ENCODE measurements at places on chromosomes 1 and 21. TPM values are rescaled to one million over a fixed set of nuclear protein-coding genes. Genes with fewer than 3 reads are reported as not detected.

DNA sequence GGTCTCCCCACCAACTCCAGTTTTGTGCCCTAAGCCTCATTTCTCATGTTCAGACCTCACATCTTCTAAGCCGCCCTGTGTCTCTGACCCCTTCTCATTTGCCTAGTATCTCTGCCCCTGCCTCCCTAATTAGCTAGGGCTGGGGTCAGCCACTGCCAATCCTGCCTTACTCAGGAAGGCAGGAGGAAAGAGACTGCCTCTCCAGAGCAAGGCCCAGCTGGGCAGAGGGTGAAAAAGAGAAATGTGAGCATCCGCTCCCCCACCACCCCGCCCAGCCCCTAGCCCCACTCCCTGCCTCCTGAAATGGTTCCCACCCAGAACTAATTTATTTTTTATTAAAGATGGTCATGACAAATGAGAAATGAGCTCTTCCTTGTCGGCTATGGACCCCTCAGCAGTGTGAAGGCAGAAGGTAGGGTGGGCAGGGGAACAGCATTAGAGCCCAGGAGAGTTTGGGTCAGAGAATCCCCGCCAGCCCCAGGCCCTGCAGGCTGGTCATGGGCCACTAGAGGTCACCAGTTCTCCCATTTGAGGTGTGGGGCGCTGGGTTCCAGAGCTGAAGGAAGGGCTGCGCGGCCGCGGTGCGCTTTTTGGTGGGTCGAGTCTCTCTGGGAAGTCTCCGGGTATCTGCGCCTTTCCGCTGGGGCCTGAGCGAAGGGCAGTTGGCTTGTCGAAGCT lies 11.5 kb downstream of the ADAMTSL4 start:
- H3K36me3 ChIP-seq, result peaks cover 10% of the 10 kb centered on the region
- H3K4me3 ChIP-seq, result peak overlapping the region; percentile 66
- H3K27ac ChIP-seq, result peak overlapping the region; percentile 100
- peaks cover 62% of the 10 kb centered on the region for H3K4me1 ChIP-seq

- no peaks in the 10 kb centered on the region for H3K36me3 ChIP-seq
- H3K27ac ChIP-seq, result no peak overlapping the region
- no peaks in the 10 kb centered on the region for H3K4me1 ChIP-seq
- no peak for DNase-seq
- no peaks in the 10 kb centered on the region for H3K27me3 ChIP-seq
Measured at GRCh38 chr1:171267391-171267790, 19.1 kb downstream of the FMO1 start.

DNA sequence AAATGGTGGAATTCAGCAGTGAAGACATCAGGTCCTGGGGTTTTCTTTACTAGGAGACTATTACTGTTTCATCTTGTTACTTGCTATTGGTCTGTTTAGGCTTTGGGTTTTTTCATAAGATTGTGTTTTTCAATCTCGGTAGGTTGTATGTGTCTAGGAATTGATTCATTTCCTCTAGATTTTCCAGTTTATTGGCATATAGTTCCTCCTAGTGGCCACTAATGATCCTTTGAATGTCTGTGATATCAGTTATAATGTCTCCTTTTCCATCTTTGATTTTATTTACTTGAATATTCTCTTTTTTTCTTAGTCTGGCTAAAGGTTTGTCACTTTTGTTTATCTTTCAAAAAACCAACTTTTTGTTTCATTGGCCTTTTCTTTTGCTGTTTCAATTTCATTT lies 233.0 kb downstream of the RWDD3 start:
- H3K4me1 ChIP-seq, result no peaks in the 10 kb centered on the region
- H3K4me3 ChIP-seq, result no peak overlapping the region
- DNase-seq, result no peak

Gene RSRP1
- 155 TPM for total RNA-seq

Data from upper lobe of right lung (tissue), 1 donor.